ENCODE measurements at places on chromosomes 5 and 9. TPM values are rescaled to one million over a fixed set of nuclear protein-coding genes. Genes with fewer than 3 reads are reported as not detected.

The CCNJL gene
- total RNA-seq = 3.1 TPM

The SLC28A3 gene
- not detected for total RNA-seq

The FRMPD1 gene
- total RNA-seq = 6.3 TPM

The LPAR1 gene
- total RNA-seq = 45.9 TPM

The IL9 gene
- not detected for total RNA-seq

Data from skeletal muscle tissue (tissue), 5 donors.